Globus pallidus (tissue), 1 donor: ENCODE measurements at places on chromosomes 5 and 9.

DNA sequence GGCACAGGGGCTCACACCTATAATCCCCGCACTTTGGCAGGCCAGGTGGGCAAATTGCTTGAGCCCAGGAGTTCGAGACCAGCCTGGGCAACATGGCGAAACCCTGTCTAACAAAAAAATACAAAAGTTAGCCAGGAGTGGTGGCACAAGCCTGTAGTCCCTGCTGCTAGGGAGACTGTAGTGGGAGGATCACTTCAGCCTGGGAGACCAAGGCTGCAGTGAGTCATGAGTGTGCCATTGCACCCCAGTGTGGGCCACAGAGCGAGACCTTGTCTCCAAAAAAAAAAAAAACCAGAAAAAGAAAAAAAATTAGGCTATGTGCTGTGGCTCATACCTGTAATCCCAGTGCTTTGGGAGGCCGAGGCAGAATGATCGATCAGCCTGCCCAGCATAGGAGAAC lies 58.5 kb upstream of the EIF4EBP3 start:
- no peak for DNase-seq

DNA sequence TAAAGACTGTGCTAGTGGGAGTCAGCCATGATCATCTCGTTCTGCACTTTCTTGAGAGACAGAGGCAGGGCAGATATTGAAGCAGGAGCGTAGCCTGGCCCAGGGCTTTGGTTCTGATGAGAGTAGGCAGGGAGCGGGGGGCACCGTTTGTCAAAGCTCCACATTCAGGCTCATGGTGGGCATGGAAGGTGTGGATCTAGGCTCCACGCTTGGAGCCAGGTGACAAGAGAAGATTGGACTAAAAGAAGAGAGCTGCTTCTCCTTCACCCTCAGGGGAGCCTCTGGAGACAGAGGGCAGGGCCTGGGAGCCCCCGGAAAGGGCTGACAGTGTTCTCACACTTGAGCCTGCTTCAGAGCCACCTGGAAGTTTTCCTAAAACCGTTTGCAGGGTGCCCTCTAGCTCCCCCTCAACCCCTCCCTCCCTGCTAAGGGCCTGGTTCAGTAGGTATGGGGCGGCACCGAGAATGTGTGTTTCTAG lies 24.7 kb upstream of the FCN2 start:
- no peak for DNase-seq

DNA sequence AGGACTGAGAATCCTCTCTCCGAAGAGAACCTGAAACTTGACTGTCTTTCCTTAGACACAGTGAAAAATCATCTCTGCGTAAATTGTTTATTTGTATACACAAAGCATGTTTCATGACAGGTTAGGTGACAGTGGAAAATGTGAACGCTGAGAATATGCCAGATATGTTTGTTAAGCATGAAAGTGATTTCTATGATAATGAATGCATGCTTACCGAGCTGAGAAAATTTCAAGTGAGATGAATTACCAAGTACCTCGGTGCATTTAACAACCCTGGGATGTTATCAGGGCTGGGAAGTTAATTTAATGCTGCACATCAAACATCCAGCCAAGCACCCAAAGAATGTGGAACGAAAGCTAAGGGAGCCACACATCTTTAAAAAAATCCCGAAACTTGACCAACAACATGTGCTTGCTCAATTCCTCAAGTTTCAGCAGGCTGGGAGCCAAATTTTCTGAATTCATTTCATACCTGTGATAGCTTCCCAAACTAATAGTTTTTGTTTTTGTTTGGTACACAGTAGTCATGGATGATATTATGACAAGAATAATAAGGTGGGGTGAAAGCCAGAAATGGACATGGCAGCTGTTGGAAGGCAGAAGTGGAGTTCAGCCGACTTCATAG lies 336.9 kb downstream of the ARHGEF28 start:
- DNase-seq, result no peak

DNA sequence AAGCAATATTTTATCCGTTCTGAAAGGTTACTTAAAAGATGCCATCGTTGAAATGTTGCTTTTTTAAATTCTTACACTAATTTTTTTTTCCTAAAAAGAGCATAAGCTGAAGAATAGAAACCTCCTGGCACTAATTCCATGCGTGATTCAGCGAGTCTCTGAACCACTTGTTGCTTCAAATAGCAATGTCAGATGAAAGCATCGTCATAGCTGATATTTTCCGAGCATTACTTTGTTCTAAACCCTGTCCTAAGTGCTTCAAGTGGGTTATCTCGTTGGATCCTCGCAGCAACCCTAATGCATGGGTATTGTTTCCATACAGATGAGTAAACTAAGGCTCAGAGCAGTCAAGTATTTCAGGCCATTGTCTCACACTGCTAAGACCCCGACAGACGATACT lies 79.7 kb downstream of the CDH6 start:
- no peak for DNase-seq

DNA sequence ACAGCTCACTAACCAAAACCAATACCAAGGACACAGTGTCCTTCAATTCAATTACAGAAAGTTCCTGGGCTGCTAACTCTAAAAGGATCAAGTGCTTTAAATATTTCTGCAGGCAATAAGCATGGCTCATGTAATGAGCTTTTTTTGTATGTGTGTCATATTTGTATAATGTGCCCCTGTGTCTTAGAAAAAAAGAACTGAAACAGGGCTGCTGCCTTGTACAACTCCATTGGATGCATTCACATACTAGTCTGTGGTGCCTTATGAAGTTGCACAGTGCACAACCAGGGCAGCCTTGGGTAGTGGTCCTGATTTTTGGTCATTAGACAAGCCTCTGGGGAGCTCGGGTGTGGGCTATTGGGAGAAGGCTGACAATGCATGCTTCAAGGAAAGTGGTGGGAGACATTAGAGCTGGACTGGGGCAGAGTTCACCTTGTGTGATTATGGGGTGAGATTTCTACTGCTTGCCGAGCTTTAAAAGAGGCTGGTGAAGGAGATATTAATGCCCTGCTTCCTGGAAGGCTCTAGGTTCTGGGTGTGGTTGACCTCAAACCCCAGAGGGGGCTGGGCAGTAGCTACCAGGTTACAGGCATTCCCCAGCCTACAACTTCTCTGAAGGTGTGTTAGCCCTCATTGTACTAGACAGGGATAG lies 3.6 kb upstream of the CPEB4 start:
- DNase-seq, result no peak

DNA sequence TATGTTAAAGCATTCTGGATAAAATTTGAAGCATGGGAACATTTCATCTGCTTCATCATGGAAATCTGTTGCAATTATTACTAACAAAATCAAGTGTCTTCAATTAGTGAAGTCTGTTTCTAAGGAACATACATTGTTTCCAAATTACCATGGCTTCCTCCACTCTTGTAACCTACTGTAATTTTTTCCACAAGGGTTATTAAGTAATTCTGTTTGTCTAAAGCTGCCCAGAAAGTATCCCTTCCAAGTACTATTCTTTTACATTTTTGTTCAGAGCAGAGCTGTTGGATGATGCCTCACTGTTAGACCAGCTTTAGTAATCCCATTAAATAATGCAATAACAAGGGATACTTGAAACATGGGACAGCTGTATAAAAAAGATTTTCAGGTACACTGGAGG lies 483.5 kb upstream of the CD180 start:
- no peak for DNase-seq
